ENCODE measurements at places on chromosomes 3 and 15. TPM values are rescaled to one million over a fixed set of nuclear protein-coding genes. Genes with fewer than 3 reads are reported as not detected.

Gene CP
- total RNA-seq: not detected

DNA sequence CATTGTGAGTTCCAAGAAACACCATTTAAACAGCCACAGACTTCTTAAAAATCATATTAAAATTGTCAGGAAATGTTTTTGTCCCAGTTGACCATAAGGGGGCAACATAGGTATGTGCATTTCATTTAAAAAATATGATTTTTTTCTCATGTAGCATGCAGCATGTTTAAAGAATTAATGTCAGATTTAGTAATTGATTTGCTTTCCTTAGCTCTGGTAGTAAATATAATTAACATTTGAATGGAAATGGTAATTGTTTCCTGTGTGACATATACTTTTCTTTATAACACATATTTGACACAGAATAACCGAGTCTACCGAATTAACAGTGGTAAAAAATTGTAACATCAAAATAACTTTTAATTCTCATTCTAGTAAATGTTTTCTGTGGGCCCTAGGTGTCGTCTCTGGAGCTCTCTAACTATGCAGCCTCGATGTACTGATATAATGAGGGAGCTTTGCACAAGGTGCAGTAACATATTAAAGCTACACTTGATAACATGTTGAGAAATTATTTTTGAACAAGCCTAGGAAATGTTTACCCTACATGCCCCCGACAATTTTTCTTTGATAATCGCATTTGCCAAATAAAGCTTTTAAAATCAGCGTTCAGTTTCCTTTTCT, 34.9 kb downstream of the NXPE3 start:
- peak; percentile 81 for DNase-seq
- no peaks in the 10 kb centered on the region for H3K36me3 ChIP-seq
- no peak overlapping the region for H3K4me3 ChIP-seq
- peaks cover 35% of the 10 kb centered on the region for H3K4me1 ChIP-seq
- H3K27ac ChIP-seq: peak overlapping the region; percentile 51
- H3K27me3 ChIP-seq: no peaks in the 10 kb centered on the region

DNA sequence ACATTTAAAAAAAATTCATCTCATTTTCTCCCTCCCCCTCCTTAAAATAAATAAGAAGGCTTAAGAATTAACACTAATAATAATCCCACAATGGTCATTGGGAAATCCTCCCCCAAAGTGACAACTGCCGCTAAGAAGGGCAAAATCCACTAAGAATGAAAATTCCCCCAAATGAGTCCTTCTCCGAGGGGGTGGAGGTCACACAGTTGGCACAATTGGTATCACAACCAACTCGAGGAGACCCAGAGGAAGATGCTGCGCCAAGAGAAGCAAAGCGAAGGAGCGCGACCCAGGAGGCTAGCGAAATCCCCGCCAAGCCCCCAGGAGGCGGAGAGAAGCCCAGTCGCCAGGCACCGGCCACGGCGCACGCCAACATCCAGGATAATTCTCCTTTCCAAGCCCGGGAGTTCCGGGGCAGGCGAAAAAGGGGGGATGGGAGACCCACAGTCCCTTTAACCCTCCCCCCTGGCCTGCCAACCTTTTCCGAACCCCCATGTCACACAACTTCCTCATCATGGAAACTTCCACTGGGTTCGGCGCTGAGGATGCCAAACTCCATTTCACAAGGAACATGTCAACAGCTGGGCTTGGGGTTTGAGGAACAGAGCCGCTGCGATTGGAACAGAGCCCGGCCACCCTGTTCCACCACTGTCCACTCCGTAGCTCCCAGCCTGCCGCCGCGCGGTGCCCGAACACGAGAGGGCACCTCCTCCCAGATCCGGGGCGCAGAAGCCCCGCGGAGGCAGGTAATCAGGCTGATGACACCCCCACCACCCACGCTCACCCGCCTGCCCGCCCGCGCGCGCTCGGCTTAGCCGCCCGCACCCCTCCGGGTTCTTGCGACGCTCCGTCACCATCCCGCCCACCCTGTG, 668 bp downstream of the THRB start:
- H3K36me3 ChIP-seq: no peaks in the 10 kb centered on the region
- no peak overlapping the region for H3K27ac ChIP-seq
- DNase-seq: no peak
- H3K4me1 ChIP-seq: peaks cover 11% of the 10 kb centered on the region
- H3K4me3 ChIP-seq: peak overlapping the region; percentile 46

GRCh38 chr3:194123726-194124125, 12.2 kb upstream of the HES1 start:
- no peak overlapping the region for H3K27ac ChIP-seq
- H3K36me3 ChIP-seq: no peaks in the 10 kb centered on the region
- no peaks in the 10 kb centered on the region for H3K27me3 ChIP-seq
- H3K4me1 ChIP-seq: no peaks in the 10 kb centered on the region
- DNase-seq: no peak
- no peak overlapping the region for H3K4me3 ChIP-seq

- H3K27me3 ChIP-seq: no peaks in the 10 kb centered on the region
- H3K27ac ChIP-seq: no peak overlapping the region
- H3K4me3 ChIP-seq: no peak overlapping the region
- no peak for DNase-seq
- H3K4me1 ChIP-seq: no peaks in the 10 kb centered on the region
Observed at GRCh38 chr3:54950391-54951003, 22.6 kb upstream of the LRTM1 start.

DNA sequence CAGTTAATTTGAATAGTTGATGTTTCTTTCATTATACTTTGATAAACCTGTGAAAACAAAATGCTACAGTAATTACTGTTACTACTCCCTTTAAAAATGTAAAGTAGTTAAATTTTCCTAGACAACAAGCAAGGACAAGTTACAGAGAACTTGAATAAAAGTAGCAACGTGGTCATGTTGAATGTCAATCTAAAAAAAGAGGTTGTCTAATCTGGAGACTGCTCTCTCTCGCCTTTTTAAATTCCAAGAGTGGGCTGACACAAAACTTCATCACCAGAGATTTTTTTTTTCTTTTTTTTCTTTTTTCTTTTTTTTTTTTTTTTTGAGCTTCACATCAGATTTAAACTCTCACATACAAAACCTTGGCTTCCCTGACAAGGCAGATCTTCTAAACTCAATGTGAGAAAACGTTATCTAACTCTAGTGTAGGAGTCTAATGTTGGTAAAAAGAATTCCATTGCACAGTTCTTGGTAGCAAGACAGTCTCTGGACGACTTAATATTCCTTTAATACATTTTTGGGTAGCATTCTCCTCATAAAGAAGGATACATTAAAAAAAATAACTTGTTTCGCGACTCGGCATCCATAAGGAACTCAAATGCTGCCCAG, 4.1 kb downstream of the FOXP1 start:
- H3K27me3 ChIP-seq: no peaks in the 10 kb centered on the region
- no peak overlapping the region for H3K27ac ChIP-seq
- no peak for DNase-seq

DNA sequence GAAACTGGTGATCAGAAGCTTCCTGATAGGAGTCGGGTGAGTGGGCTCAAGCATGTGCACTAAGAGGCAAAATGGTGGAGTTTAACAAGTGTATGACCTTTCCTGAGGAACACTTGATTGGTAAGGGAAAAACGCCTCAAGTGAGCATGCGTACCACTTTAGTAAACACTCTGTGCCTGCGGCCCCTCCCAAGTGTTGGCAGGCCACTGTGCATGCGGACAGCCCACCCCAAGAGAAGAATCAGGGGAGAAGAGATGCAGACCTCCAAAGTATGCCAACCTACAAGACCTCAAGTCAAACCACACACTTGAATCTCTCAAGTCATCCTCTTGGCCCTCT, 122.3 kb downstream of the CTNNB1 start:
- H3K36me3 ChIP-seq: no peaks in the 10 kb centered on the region
- no peak overlapping the region for H3K27ac ChIP-seq
- DNase-seq: no peak
- no peaks in the 10 kb centered on the region for H3K4me1 ChIP-seq
- no peak overlapping the region for H3K4me3 ChIP-seq

GRCh38 chr3:33437556-33438283, 2.5 kb downstream of the UBP1 start:
- H3K36me3 ChIP-seq: no peaks in the 10 kb centered on the region
- H3K4me1 ChIP-seq: peaks cover 20% of the 10 kb centered on the region
- H3K4me3 ChIP-seq: peak overlapping the region; percentile 63
- DNase-seq: peak; percentile 19
- H3K27me3 ChIP-seq: no peaks in the 10 kb centered on the region

GRCh38 chr3:64885055-64885454, 197.3 kb upstream of the ADAMTS9 start:
- no peak for DNase-seq
- no peak overlapping the region for H3K27ac ChIP-seq
- no peaks in the 10 kb centered on the region for H3K4me1 ChIP-seq
- H3K36me3 ChIP-seq: no peaks in the 10 kb centered on the region
- no peak overlapping the region for H3K4me3 ChIP-seq

DNA sequence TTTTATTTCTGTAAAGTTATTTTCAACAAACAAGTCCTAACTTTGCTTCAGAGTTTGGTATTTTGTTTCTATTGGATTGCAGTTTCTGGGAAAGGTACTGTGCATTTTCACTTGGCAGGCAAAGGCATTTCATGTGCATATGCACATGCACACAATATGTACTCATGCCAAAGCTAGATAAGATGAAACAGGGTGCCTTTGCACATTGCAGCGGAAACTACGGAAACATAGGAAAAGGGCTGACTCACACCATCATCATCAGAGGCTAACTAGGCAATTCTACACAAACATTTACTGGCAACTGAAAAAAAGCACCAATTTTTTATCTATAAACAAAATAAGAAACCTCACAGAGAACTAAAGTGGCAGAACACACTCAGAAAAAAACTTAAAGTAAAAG, 550.6 kb upstream of the NECTIN3 start:
- no peak overlapping the region for H3K4me3 ChIP-seq
- DNase-seq: no peak
- H3K36me3 ChIP-seq: no peaks in the 10 kb centered on the region
- H3K27ac ChIP-seq: no peak overlapping the region
- H3K27me3 ChIP-seq: no peaks in the 10 kb centered on the region
- H3K4me1 ChIP-seq: no peaks in the 10 kb centered on the region

DNA sequence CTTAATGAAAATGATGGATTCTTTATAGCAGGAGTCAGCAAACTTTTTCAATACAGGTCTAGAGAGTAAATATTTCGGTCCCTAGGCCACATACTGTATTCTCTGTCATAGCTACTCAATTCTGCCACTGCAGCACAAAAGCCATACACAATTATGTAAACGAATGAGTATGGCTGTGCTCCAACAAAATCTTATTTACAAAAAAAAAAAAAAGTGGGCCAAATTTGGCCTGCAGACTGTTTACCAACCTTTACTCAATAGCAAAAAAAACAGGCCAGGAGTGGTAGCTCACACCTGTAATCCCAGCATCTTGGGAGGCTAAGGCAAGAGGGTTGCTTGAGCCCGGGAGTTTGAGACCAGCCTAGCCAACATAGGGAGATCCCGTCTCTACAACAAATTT, 41.1 kb downstream of the TTBK2 start:
- no peaks in the 10 kb centered on the region for H3K27me3 ChIP-seq
- no peak overlapping the region for H3K4me3 ChIP-seq
- H3K36me3 ChIP-seq: no peaks in the 10 kb centered on the region
- no peak for DNase-seq
- H3K4me1 ChIP-seq: no peaks in the 10 kb centered on the region
- no peak overlapping the region for H3K27ac ChIP-seq

DNA sequence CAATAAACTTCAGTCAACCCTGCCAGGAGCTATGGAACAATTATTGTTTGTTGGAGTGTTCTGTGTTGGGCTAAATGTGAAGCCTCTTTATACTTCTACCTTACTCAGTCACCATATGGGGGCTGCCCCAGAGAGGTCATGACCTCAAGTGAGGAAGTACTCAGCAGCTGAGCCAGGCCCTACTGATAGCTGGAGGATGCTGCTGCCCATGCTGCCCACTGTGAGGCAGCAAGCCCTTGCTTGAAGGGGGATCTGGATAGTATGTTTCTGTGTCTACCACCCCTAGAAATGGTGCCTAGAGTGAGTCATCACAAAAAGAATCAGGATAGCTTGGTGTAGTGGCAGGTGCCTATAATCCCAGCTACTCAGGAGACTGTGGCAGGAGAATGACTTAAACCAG, 4.5 kb upstream of the RPL24 start:
- no peaks in the 10 kb centered on the region for H3K27me3 ChIP-seq
- H3K4me3 ChIP-seq: no peak overlapping the region
- peaks cover 12% of the 10 kb centered on the region for H3K4me1 ChIP-seq
- no peak for DNase-seq
- peaks cover under 1% of the 10 kb centered on the region for H3K36me3 ChIP-seq

- no peaks in the 10 kb centered on the region for H3K27me3 ChIP-seq
- H3K36me3 ChIP-seq: no peaks in the 10 kb centered on the region
- H3K4me3 ChIP-seq: no peak overlapping the region
- no peak overlapping the region for H3K27ac ChIP-seq
- H3K4me1 ChIP-seq: no peaks in the 10 kb centered on the region
Observed at GRCh38 chr15:81023483-81024264, 23.0 kb downstream of the TLNRD1 start.

GRCh38 chr3:134311265-134311664, 60.6 kb upstream of the RYK start:
- DNase-seq: no peak
- H3K4me3 ChIP-seq: no peak overlapping the region
- peaks cover 17% of the 10 kb centered on the region for H3K4me1 ChIP-seq
- H3K27me3 ChIP-seq: no peaks in the 10 kb centered on the region
- no peaks in the 10 kb centered on the region for H3K36me3 ChIP-seq

DNA sequence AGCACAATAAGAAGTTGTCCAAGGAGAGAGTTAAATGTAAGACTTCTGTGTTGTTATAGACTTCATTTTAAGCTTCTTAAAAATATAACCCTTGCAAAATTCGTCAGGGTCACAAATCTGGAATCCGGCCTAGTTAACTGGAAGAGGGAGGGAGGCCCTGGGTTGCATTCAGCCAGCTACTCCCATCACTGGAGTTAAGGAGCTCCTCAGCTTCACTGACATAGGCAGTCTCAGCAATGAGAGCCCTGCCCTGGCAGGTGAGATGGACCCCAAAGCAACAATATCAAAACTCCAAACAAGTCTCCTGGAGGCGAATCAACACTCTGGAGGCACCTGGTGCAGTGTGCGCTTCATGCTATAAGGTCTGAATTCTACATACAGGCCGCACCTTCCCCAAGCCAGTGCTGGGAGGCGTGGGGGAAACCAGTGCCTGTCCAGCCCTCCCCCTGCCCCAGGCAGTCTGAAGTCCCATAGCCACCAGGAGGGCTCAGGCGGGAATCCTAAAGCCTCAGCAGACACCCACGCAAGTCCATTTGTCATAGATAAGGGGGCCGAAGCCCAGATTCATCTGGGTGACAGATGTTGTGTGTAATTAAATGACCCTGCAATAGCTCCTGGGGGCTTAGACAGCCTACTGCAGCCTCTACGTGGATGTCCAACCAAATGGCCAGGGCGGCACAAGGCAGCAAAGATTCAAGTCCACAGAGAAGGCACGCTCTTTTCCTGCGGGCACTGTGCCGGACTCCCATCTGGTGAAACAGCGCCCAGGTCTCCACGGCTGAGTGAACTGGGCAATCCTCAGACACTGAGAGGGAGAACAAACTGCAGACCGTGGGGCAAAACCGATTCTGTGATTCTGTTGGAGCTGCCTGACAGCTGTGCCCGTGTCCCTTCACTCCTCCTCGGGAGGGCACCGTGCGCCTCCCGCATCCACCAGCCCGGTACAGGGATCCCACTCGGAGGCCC, 64.9 kb downstream of the ATP10A start:
- no peaks in the 10 kb centered on the region for H3K36me3 ChIP-seq
- no peak for DNase-seq
- H3K4me1 ChIP-seq: no peaks in the 10 kb centered on the region
- H3K27ac ChIP-seq: no peak overlapping the region

GRCh38 chr3:168070919-168071318, 24.8 kb downstream of the GOLIM4 start:
- no peak overlapping the region for H3K27ac ChIP-seq
- H3K4me3 ChIP-seq: no peak overlapping the region
- no peaks in the 10 kb centered on the region for H3K4me1 ChIP-seq
- no peaks in the 10 kb centered on the region for H3K27me3 ChIP-seq
- no peaks in the 10 kb centered on the region for H3K36me3 ChIP-seq
- no peak for DNase-seq

- peak overlapping the region; percentile 91 for H3K4me3 ChIP-seq
- H3K36me3 ChIP-seq: no peaks in the 10 kb centered on the region
- peak; percentile 76 for DNase-seq
Observed at GRCh38 chr15:25437777-25438600, 835 bp downstream of the UBE3A start.
